ENCODE measurements at places on chromosomes 7 and 10. TPM values are rescaled to one million over a fixed set of nuclear protein-coding genes. Genes with fewer than 3 reads are reported as not detected.

DNA sequence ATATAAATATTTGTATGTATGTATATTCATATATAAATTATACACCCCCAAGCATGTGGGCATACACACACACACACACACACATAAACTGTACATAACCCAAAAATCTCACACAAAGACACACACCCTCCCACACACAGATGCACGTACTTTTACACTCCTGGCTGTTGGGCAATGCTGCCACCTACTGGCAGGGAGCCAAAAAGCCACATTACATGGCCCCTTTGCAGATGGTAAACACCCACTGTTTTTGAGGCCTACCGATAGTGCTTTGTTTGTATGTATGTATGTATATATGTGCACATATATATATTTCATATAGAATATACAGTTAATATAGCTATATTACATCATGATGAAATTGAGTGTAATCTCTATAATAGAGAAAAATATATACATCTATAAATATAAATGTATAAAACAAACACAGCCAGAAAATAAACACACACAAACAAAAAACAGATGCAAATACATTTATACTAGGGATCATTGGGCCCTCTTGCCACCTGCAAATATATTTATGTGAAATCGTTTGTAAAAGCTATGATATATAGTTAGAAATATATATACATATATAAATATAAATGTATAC is 120.1 kb upstream of the ACBD5 start:
- H3K4me1 ChIP-seq = no peaks in the 10 kb centered on the region
- H3K27me3 ChIP-seq = no peaks in the 10 kb centered on the region
- no peak overlapping the region for H3K27ac ChIP-seq
- DNase-seq = peak; percentile 69
- no peak overlapping the region for H3K4me3 ChIP-seq
- no peaks in the 10 kb centered on the region for H3K36me3 ChIP-seq

DNA sequence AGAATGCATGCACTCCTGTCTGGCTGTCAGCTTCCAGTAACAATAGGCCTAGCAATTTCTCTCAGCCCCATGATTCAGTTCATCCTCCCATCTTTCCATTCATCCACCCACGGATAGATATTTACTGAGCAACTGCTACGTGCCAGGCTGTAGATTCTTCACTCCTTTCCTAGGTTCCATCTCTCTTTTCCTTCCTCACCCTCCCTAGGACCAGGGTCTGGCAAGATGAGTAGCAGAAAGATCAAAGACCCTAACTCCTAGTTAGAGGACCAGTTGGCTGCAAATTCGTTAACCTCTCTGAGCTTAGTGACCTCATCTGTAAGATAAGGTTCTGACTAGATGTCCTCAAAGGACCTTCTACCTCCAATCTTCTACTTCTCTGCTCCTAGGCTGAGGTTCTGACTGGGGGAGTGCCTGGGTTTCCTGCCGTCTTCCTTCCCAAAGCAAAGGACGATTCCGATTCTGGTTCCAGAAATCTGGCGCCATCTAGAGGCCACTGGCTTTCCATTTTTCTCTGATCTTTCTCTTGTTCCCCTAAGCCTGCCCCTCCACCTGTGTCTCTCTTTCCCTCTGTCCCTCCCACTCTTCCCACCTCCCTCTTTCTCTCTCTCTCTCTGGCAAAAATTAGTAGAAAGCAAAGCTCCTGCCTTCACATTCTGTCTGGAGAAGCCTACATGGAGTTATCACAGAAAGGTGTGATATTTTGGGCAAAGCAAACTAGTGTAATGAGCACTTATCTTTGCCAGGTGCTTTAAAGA is 26.2 kb downstream of the TBATA start:
- peak; percentile 66 for DNase-seq
- H3K4me1 ChIP-seq = no peaks in the 10 kb centered on the region
- H3K4me3 ChIP-seq = no peak overlapping the region
- no peaks in the 10 kb centered on the region for H3K27me3 ChIP-seq
- no peaks in the 10 kb centered on the region for H3K36me3 ChIP-seq

- no peak overlapping the region for H3K27ac ChIP-seq
- no peak for DNase-seq
- no peak overlapping the region for H3K4me3 ChIP-seq
- no peaks in the 10 kb centered on the region for H3K4me1 ChIP-seq
- no peaks in the 10 kb centered on the region for H3K27me3 ChIP-seq
- no peaks in the 10 kb centered on the region for H3K36me3 ChIP-seq
Observed at GRCh38 chr7:152969335-152969734, 209.8 kb downstream of the ACTR3B start.

- no peaks in the 10 kb centered on the region for H3K4me1 ChIP-seq
- no peak overlapping the region for H3K27ac ChIP-seq
- no peaks in the 10 kb centered on the region for H3K27me3 ChIP-seq
- no peak overlapping the region for H3K4me3 ChIP-seq
- H3K36me3 ChIP-seq = no peaks in the 10 kb centered on the region
Observed at GRCh38 chr7:127878791-127879190, 152.4 kb downstream of the LRRC4 start.

- H3K4me3 ChIP-seq = no peak overlapping the region
- H3K4me1 ChIP-seq = peaks cover 7% of the 10 kb centered on the region
- no peaks in the 10 kb centered on the region for H3K27me3 ChIP-seq
Observed at GRCh38 chr7:2983586-2983985, 60.1 kb downstream of the CARD11 start.

DNA sequence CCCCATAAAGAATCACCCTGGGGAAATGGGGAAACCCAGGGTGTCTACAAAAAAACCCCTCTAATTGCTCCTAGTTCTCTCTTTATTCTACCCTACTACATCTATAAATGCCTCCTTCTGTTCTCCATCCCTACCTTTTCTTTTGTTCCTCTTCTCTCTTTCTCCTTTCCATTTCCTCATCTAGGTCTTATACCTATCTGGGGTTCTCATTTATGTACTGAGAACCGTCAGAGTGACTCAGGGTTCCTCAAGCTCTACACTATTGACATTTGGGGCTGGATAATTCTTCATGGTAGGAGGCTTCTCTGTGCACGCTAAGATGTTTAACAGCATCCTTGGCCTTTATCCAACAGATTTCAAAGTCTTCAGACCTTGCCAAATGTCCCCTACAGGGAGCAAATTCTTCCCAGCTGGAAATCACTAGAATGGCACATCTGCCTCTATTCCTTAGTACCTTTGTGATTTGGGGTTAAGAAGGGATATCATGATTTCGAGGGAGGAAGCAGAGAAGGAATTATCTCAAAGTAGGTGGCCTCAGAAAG is 137.4 kb upstream of the PTN start:
- H3K27ac ChIP-seq = no peak overlapping the region
- no peaks in the 10 kb centered on the region for H3K36me3 ChIP-seq
- no peaks in the 10 kb centered on the region for H3K27me3 ChIP-seq
- no peak for DNase-seq

GRCh38 chr10:62018131-62018911 is 116.8 kb downstream of the ARID5B start:
- no peaks in the 10 kb centered on the region for H3K36me3 ChIP-seq
- no peaks in the 10 kb centered on the region for H3K27me3 ChIP-seq
- peak overlapping the region; percentile 77 for H3K27ac ChIP-seq
- peaks cover 25% of the 10 kb centered on the region for H3K4me1 ChIP-seq
- H3K4me3 ChIP-seq = no peak overlapping the region

DNA sequence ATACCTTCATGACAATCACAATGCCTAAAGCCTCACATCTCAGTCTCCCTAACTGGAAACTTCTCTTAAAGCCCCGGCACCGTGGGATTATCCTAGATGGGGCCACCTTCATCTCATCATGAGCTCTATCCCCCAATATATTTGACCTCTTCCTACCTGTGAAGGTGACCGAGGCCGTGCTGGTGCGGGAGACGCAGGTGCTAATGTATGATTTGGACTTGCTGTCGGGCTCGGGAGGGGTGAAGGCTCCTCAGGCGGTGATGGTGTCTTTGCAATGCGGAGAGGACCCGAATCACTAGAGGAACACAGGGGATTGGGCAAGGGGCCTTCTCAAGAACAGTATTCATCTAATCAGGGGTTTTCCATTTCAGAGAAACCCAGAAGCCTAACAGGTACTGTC is 168.4 kb downstream of the AMPH start:
- H3K27ac ChIP-seq = no peak overlapping the region
- no peaks in the 10 kb centered on the region for H3K4me1 ChIP-seq

- H3K36me3 ChIP-seq = no peaks in the 10 kb centered on the region
- DNase-seq = no peak
- H3K27ac ChIP-seq = no peak overlapping the region
- H3K4me1 ChIP-seq = no peaks in the 10 kb centered on the region
- H3K4me3 ChIP-seq = no peak overlapping the region
- no peaks in the 10 kb centered on the region for H3K27me3 ChIP-seq
Observed at GRCh38 chr10:115903207-115903606, 369.8 kb downstream of the GFRA1 start.

DNA sequence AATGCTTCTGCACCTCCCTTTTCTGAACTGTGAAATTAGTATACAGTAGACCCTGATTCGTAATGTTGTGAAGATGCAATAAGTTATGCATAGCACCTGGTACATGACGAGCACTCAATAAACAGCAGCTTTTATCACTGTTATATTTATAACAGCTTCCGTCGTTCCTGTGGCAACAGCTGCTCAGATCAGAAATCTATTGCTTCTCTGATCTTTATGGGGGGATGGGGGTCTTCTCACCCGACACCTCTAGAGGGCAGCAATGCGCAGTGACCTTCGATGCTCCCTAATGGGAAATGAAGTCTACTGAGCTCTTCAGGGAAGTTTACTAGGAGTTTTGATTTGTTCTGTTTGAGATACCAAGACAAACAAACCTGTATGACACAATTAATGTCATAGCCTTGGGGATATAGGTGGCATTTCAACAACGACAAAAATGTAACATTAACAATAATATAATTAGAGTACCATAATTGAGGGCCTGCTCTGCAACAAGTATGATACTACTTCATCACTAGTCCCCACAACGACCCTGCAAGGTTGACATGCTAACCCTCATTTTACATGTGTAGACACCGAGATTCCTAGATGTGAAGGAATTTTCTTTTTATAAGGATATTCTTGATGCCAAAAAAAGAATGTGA is 289.6 kb downstream of the SFMBT2 start:
- DNase-seq = peak; percentile 32
- H3K4me3 ChIP-seq = no peak overlapping the region
- H3K27ac ChIP-seq = no peak overlapping the region
- no peaks in the 10 kb centered on the region for H3K27me3 ChIP-seq
- no peaks in the 10 kb centered on the region for H3K36me3 ChIP-seq

- H3K4me3 ChIP-seq = no peak overlapping the region
- no peaks in the 10 kb centered on the region for H3K4me1 ChIP-seq
- no peak overlapping the region for H3K27ac ChIP-seq
- no peaks in the 10 kb centered on the region for H3K36me3 ChIP-seq
Observed at GRCh38 chr7:107725138-107725740, 18.7 kb upstream of the CBLL1 start.

DNA sequence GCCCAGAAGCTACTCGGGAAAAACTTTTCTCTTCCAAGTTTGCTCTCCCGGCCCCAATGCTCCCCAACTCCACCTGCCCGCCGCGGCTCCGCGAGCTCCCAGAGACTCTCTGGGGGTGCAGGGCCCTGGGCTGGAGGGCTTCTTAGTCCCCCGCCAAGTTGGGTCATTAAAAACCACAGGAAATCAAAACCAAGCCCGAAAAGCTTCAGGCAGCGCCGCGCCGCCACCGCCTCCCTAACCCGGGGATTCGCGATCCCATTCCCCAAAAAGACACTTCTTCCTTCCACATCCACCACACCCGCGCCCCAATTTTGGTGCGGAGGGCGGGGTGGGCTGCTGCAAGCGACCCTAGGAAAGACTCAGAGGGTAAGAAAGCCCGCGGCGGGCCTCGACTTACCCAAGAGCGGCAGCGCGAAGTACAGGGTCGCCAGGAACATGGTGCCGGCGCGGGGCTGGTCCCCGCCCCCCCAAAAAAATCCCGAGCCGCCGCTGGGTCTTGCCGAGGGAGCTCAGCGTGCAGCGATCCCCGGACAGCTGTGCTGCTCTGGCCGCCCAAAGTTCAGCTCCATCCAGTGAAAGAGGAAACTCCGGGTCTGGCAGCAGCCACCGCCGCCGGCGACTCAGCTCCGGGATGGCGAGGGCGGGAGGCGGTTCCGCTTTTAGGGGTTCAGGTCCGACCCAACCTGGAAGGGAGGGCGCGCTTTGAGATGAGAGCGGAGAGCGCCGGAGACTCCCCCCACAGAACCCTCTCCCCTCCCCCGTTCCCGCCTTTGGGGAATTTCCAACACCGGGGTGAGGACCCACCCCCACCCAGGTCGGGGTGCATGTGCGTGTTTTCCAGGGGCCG is 1.2 kb downstream of the GFRA1 start:
- no peak for DNase-seq
- H3K4me1 ChIP-seq = peaks cover 7% of the 10 kb centered on the region

GRCh38 chr10:83982812-83983211 is 156.5 kb upstream of the GHITM start:
- H3K36me3 ChIP-seq = no peaks in the 10 kb centered on the region
- H3K4me1 ChIP-seq = no peaks in the 10 kb centered on the region
- H3K4me3 ChIP-seq = no peak overlapping the region
- no peaks in the 10 kb centered on the region for H3K27me3 ChIP-seq
- no peak overlapping the region for H3K27ac ChIP-seq

DNA sequence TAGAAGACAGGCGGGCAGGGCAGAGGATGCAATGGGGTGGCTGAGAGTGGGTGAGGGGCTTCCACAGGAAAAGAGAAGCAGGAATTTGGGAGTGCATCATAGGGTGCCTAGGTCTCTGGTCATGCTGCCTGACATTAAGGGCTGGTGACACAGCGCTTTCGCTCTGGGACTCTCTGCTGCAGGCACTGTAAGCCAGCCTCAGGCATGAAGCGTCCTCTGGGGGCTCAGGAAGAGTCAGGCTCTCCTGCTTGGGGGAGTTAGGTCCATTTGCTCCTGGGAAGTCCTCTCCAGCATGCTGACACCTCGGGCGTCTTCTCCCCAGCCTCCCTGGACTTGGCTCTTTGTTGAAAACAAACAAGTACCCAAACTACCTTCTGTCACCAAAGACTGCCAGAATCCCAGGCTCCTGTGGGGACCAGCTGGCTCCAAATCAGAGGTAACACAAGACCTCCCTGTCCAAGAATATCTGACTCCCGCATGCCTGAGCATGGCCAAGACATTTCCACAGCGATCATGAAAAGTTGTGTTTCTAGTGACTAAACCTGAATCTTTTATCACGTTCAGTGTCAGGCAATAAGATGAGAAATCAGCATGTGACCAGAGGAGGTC is 55.4 kb downstream of the GPR26 start:
- no peak for DNase-seq
- H3K4me1 ChIP-seq = no peaks in the 10 kb centered on the region
- no peaks in the 10 kb centered on the region for H3K27me3 ChIP-seq
- H3K27ac ChIP-seq = no peak overlapping the region
- no peaks in the 10 kb centered on the region for H3K36me3 ChIP-seq

The IRF5 gene
- total RNA-seq = 10.6 TPM

The NACAD gene
- 10.3 TPM for total RNA-seq

The PNLIPRP2 gene
- total RNA-seq = not detected

The AKR1D1 gene
- total RNA-seq = not detected

The OLAH gene
- total RNA-seq = not detected

The SOSTDC1 gene
- total RNA-seq = 3.0 TPM

The MSRB2 gene
- 21.2 TPM for total RNA-seq

The CDK1 gene
- total RNA-seq = 5.7 TPM

The LRRC18 gene
- not detected for total RNA-seq

The SLC13A4 gene
- total RNA-seq = not detected

The CPED1 gene
- total RNA-seq = 23.3 TPM

The CDK6 gene
- total RNA-seq = 13.6 TPM
